ENCODE measurements at places on chromosomes 16 and 17. TPM values are rescaled to one million over a fixed set of nuclear protein-coding genes. Genes with fewer than 3 reads are reported as not detected.

PRAC2 gene
- not detected for total RNA-seq

TLCD2 gene
- 3.6 TPM for total RNA-seq

MPO gene
- total RNA-seq: under 0.01 TPM

ANKS4B gene
- not detected for total RNA-seq

SLFN12L gene
- total RNA-seq: 0.12 TPM

RNF157 gene
- total RNA-seq: 0.19 TPM

MT1A gene
- total RNA-seq: 0.44 TPM

NOG gene
- total RNA-seq: not detected

CA5A gene
- not detected for total RNA-seq

LYZL6 gene
- not detected for total RNA-seq

NGFR gene
- 0.13 TPM for total RNA-seq

MRC2 gene
- total RNA-seq: 264 TPM

RNF43 gene
- not detected for total RNA-seq

DPEP1 gene
- total RNA-seq: not detected

FAM20A gene
- total RNA-seq: 20.8 TPM

RNF222 gene
- total RNA-seq: not detected

ATP2A1 gene
- total RNA-seq: 0.12 TPM

KRTAP4-1 gene
- total RNA-seq: not detected

ABAT gene
- 2.6 TPM for total RNA-seq

DPEP2 gene
- total RNA-seq: not detected
